ENCODE measurements at places on chromosomes 2 and 18.
A peak's percentile ranks its signal among the peaks of the same experiment; 100 is the strongest.

GRCh38 chr2:225165052-225165451 lies 122.8 kb upstream of the DOCK10 start:
- DNase-seq, result no peak

- DNase-seq, result no peak
These were observed 107.7 kb downstream of the UGGT1 start for GRCh38 chr2:128198656-128199055.

DNA sequence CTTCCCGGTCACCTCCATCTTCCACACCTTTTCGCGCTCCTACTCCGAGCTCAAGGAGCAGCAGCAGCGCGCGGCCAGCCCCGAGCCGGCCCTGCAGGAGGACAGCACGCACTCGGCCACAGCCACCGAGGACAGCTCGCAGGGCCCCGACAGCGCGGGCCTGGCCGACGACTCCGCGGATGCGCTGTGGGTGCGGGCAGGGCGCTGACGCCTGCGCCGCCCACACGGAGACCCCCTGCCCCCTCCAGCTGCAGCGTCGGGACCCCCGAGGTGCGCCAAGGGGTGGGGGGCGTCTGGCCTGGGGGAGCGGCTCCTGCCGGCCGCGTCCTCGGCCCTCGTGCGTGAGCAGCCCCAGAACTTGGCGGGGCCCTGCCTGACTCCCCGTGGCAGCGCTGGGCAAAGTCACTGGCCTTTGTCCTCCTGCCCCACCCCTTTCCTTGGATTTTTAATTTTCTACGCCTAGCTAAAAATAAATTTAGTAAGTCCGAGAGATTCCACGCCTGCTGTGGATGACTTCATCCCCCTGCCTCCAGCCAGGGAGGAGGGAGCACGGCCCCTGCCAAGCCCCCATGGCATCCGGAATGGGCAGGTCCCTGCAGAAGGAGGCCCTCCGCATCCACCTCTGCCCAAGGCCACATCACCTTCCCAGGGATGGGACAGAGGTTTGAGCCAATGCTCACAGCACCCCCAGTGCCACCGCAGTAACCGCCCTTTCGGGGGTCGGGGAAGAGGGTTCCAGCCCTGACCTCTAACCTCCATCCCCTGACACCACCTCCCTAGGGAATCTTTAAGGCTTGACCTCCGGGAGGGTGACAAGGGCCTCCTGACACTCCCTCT lies 51.6 kb downstream of the SLC66A2 start:
- DNase-seq, result no peak

DNA sequence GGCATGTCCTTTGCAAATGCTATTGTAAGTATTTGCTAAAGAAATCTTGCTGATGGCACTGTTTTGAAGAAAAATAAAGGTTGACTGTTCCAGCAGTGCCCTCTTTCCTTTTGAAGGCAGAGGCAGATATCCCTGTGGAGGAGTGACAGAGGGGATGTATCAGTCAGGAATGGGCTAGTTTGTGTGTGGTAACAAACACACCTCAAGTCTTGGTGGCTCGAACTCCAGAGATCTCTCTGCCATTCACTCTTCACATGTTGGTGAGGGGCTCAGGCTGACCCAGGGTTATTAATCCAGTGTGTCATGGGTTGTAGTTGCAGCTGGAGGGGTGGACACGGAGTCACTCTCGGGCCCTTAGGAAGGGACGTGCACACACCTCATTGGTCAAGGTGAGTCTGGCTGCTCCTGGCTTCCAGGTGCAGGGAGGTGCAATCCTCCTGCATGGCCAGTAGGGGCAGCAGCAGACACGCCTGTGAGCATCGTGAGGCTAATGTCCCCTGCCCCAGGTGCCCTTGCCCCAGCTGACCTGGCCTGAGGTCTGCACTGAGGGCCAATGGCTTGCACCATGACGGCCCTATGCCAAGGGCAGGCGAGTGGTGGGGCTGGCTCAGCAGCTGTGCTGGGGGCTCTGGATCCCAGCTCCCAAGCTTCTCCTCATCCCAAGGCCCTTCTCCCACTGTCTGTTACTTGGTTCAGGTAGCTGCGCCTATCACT lies 146.5 kb downstream of the ASB1 start:
- DNase-seq, result no peak

DNA sequence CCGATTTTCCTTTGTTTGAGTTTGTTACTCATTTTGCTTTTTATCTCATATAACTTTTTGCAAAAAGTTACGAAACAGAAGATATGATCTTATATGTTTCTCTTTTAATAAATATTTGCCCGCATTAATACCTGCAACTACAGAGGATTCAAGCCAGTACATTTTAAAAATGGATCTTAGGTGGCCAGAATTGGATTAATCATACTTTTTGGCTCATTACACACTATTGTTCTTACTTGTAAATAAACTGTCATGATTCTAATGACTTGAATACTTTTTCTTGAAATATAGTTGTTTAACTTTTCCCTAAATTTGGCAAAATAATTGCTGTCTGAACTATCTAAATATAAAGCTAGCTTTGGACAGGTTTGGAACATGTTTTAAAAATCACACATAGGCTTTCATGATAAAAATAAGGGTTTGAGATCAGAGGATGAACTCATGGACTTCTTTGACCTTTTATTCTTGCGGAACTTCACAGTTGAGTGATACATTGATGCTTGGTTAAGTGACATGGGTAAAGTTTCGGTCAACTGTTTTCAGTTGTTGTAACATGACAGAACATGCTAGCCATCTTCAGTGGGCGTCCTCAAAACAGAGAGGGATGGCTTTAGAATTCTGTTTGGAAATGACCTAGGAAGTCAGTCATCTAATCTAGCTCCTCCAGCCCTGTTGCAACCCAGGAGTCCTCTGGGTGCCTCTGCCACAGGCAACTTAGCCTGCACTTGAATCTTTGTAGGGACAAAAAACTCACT lies 44.5 kb downstream of the LTBP1 start:
- no peak for DNase-seq

DNA sequence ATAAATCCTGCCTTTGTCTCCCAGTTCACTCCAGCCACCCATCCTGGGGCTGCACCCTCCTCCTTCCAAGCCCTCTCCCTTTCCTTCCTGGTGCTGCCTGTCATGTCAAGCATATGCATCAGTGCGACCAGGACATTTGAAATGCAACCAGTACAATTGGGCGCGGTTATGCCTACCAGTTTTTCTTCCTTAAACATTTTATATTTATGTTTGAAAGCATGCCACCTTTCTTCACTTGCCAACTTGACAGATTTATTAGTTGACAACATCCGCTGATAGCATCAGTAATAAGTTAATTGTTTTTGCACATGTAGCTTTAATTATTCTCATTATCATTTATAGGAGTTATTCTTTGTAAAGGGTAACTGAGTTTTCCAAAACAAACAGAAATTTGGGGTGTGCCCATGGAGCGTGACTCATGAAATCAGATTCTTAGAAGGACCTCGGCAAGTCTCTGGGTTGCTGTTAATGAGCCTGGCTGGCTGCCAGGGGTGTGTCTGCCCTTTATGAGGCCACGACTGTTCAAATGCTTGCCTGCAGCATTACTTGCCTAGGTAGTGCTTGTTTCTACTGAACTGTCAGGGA lies 32.8 kb upstream of the IL1B start:
- DNase-seq, result no peak

DNA sequence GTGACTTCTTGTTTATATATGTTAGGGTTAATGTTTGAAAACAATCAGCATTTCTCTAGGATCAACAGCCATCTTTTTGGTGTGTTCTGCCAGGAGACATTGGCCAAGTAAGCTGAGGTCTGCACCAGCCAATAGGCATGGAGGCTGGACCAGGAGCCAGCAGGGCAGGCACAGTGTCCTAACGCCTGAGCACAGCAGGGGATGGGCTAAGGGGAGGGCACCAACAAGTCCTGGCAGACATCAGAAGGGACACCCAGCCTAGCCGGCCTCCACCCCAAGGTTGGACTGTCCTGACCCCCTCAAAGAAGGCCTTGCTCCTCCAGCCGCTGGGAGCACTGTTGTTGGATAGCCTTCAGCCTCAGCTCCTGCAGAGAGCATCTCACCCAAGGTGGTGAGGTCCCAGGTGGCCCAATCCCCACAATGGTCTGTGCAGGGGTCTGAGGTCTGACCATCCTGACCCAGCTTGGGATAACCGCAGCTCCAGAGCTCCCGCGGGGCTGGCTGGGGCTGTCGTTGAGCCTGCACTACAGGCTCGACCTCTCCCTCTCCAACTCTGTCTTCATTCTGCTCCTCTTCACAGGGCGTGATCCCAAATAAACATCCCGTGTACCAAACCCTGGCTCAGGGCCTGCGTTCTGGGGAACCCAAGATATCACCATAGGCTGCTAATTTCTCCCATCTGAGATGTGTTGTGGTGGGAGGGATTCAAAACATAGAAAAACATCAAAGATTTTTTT lies 8.1 kb downstream of the TEX44 start:
- DNase-seq, result no peak

DNA sequence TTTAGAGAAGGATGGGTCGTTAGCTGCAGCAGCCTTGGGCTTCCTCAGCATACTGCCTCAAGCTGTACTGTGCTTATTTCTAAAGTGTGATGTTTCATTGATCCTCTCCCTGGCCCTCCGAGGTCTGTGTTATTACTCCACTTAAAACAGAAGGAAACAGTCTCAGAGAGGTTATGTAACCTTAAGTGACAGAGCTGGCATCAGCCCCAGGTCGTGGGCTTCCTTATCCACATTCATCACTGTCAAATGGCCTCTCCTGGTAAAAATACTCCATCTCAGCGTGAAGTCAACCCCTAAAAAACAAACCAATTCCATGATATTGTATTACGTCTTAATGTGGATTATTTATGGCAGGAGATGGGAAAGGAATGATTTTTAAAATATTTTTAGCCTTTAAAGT lies 153.3 kb upstream of the NOSTRIN start:
- no peak for DNase-seq

DNA sequence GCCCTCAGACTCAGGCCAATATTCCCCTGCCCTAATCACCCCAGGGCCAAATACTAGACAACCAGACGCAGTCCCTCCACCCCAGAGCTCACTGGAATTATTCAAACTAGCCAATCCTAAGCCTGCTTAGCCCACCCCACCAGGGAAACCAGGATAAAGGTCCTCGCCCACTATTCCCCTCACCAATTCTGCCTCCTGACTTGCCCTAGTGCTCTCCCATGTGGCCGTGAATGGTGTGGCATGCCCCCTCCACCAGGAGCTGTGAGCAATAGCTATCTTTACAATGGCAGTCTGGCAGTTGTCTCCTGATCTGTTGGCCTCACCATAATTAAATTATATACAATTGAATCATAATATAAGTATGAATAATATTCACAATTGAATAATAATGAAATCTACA lies 42.3 kb downstream of the FAM124B start:
- DNase-seq, result no peak

DNA sequence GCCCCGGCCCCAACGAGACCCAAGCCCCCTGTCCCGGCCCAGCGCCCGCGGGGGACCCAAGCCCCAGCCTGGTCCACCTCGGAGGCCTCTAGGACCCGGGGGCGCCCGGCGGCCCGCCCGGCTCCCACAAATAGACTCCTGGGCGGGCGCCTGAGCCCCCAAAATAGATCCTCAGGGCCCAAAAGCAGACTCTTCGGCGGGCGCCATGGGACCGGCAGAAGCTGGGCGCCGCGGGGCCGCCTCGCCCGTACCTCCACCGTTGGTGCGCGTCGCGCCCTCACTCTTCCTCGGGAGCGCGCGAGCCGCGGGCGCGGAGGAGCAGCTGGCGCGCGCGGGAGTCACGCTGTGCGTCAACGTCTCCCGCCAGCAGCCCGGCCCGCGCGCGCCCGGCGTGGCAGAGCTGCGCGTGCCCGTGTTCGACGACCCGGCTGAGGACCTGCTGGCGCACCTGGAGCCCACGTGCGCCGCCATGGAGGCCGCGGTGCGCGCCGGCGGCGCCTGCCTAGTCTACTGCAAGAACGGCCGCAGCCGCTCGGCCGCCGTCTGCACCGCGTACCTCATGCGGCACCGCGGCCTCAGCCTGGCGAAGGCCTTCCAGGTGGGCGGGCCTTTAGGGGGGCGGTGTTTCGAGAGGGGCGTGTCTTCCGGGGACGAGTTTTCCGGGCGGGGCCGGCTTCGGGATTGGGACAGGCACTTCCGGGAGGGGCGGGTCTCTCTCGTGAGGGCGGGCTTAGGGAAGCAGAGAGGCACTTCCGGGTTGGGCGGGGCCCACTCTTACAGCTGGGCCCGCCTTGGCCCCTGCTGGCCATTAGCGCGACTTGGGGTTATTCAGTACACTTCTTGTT lies 545 bp downstream of the DUSP28 start:
- DNase-seq, result peak; percentile 99

DNA sequence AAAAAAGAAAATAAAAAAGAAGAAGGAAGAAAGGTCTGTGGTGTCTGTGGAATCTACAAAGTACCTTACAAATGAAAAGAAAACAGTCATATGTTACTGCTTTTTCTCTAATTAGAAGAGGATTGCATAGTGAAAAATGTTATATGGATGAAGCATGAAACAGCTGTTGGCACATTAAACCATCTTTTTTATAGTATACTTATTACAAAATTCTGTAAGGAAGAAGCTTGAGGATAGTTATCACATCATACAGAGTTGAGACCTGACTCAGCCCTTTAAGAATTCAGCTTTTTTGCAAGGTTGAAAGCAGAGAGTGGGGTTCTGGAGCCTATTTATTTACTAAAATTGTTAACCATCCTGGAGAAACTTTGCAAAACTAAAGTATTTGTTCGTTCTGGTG lies 222.7 kb downstream of the PHLPP1 start:
- no peak for DNase-seq

- no peak for DNase-seq
These were observed 6.5 kb downstream of the EMILIN2 start for GRCh38 chr18:2853173-2853925.

DNA sequence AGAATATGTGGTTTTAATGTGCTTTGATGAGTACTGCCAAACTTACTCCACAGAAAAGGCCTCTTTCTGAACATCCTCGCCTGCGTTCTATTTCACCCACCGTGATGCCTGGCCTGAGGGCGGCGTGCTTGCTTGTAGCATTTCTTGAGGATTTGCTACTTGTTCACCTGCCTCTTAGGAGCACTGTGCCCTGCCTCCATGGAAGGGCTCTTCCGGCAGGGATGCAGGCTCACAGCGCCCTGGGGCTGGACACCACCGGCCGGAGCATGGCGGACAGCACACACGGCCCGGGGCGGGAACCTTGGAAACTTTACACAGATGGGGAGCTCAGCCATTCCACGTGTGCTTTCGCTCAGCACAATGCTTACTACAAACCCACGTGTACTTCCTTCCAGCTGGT lies 37.1 kb downstream of the ANO7 start:
- DNase-seq, result no peak

DNA sequence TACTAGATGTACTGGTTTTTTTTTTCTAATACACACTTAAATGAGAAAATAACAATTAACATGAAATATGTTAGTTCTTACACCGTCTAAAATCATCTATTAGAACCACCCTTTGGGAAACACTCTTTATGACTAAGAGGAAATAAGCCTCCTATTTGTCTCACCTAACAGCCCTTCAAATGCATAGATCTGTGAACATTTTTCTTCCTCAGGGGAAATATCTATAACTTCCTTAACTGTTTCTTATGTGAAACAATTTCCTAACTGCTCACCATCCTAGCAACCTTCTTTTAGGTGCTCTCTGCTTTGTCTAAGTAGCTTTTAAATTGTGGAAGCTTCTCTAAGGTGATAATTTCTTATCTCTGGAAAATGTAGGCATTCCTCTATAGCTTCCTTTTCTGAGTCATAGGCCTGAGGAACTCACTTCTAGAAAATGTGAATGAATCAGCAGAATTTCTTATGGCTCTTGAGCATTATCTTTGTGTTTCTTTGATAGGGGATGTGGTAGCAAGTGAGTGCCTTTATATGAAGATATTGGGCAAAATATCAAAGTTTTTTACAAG lies 56.1 kb downstream of the CNTNAP5 start:
- no peak for DNase-seq
